HT-29 (cell line): ENCODE measurements at places on chromosomes 11 and 22. TPM values are rescaled to one million over a fixed set of nuclear protein-coding genes. Genes with fewer than 3 reads are reported as not detected.

DNA sequence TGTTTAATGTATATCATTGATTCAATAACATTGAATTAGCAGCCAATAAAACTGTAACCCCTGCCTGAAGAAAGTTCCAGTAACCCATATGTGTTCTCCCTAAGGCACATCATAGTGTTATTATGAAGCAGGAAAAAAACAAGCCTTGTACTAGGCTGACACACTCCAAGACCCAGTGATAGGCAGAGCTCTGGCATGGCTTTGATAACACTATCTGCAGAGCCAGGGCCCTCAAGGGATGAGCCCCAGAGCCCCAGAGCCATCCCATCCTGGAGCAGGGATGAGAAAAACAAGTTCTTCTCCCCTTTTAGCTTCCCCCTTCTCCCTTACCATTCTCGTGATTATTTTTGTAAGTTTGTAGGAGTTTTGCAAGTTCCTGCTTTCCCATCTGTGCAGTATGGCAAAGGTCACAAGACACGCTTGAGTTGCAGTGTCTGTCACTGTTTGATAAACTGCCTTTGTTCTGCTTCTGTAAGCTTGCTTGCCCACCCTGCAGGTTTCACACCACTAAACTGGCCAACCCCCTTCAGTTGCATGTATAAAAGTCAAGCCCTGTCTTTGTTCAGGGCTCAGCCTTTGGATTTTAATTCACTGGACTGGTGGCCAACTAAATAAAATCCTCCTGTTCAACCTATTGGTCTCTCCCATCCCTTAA lies 22.3 kb upstream of the GUCY1A2 start:
- DNase-seq, result no peak

GRCh38 chr11:125325196-125325595 lies 160.6 kb downstream of the PKNOX2 start:
- DNase-seq, result no peak

Gene OR5D18
- not detected in 2 replicates for total RNA-seq

Gene ANO1
- 83.2 and 114 TPM in 2 replicates for total RNA-seq

Gene SLC25A45
- total RNA-seq, result 5.8 and 8.8 TPM in 2 replicates

GRCh38 chr11:15095736-15096228 lies 18.9 kb upstream of the INSC start:
- DNase-seq, result no peak

- no peak for DNase-seq
These were observed 292.7 kb downstream of the OPCML start for GRCh38 chr11:133239575-133239974.

GRCh38 chr11:1992111-1992510 lies 5.5 kb downstream of the H19 start:
- no peak for DNase-seq

- DNase-seq, result no peak
These were observed 8.4 kb upstream of the ANAPC15 start for GRCh38 chr11:72120930-72121329.

Gene GVQW3
- total RNA-seq, result 1.8 and 2.1 TPM in 2 replicates

GRCh38 chr11:68825571-68825970 lies 16.1 kb downstream of the CPT1A start:
- DNase-seq, result peak; percentile 68

GRCh38 chr22:49327411-49328117 lies 500.1 kb downstream of the BRD1 start:
- DNase-seq, result no peak

Gene PACS1
- total RNA-seq, result 13.8 and 23.1 TPM in 2 replicates

Gene ANKK1
- total RNA-seq, result not detected in 2 replicates

GRCh38 chr11:114244726-114245394 lies 51.3 kb upstream of the NNMT start:
- DNase-seq, result no peak

Gene CRYBA4
- total RNA-seq, result not detected in 2 replicates

DNA sequence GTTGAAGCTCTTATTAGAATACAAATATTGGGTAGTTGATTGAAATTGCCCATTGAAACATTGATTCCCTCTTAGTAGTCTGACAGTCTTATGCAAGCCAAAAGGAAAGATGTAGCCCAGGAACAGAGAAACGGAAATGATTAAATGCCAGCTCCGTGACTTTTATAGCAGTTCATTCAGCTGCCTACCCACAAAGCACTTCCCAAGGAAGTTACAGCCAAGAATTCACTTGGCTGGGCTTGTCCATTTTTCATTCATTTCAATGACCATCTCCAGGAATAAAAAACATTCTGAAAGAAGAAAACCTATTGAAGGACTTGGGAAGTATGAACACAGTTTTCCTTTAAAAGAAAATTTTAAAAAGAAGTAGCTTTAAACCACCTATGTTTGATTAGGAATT lies 62.0 kb downstream of the NCAM1 start:
- DNase-seq, result no peak

DNA sequence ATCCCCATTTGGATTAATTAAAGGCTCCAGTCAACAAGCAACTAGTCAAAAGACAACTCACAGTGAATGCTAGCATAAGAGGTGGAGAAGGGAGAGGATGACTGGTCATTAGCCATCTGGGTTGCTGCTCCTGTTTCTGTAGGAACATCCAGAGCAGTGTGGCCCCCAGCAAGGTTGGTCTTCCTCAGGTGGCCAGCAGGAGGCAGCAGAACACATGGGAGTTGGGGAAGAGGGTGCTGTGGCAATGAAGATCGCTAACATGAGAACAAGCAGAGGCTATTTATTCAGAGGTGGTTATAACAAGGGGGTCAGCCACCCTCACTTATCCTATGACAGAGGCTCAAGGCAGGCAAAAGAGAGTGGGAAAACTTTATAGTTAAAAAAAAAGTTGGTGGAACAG lies 21.3 kb downstream of the IZUMO1R start:
- DNase-seq, result peak; percentile 75

DNA sequence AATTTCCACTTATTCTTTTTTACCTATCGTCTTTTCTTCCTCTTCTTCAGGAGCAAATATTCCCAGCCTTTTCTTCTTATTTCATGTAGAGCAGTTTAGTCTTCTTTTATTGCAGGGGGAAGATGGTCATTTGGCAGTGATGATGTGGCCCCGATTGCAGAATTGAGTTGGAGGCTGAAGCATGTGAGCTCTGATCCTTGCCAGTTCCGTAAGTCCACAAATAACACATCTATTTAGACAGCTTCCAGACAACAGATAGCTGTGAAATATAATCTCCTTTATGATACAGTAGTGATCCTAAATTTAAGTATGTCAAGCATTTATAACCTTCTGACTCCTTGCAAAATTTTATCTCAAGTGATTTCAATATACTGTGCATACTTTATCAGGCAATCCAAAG lies 27.5 kb downstream of the REXO2 start:
- DNase-seq, result no peak

- no peak for DNase-seq
These were observed 46.9 kb downstream of the MICAL2 start for GRCh38 chr11:12157241-12157661.

- no peak for DNase-seq
These were observed 8.3 kb upstream of the KIAA0930 start for GRCh38 chr22:45248832-45249561.

- peak; percentile 7 for DNase-seq
These were observed 102.1 kb downstream of the C11orf91 start for GRCh38 chr11:33598426-33599069.

Gene OR5B12
- total RNA-seq, result not detected in 2 replicates

- no peak for DNase-seq
These were observed 31.9 kb downstream of the POU2AF1 start for GRCh38 chr11:111347002-111347722.

Gene CRELD2
- total RNA-seq, result 70.4 and 75.0 TPM in 2 replicates

DNA sequence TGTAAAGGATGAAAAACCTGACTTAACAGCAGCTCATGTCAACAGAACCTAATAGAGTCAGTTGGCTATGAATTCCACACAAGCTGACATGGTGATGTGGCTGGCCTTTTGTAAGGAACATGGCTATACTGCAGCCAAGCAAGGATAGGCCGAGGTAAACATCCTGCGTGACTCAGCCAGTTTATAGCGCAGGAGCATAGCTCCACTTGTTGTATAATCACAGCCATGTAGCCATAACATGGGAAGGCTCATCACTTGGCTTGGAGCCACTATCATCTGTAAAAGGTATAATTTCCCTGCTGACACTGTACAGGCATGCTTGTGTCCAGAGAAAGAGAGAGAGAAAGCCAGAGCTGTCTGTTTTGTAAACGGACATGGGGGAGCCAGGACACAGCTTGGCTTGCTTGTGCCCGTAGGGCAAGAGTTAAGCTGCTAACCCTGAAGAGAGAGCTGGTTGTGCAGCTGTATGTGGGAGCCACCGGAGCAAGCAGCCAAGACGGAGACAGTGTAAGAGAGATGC lies 104.4 kb upstream of the PLET1 start:
- DNase-seq, result no peak

- no peak for DNase-seq
These were observed 4.0 kb upstream of the SLC43A3 start for GRCh38 chr11:57430952-57431351.

DNA sequence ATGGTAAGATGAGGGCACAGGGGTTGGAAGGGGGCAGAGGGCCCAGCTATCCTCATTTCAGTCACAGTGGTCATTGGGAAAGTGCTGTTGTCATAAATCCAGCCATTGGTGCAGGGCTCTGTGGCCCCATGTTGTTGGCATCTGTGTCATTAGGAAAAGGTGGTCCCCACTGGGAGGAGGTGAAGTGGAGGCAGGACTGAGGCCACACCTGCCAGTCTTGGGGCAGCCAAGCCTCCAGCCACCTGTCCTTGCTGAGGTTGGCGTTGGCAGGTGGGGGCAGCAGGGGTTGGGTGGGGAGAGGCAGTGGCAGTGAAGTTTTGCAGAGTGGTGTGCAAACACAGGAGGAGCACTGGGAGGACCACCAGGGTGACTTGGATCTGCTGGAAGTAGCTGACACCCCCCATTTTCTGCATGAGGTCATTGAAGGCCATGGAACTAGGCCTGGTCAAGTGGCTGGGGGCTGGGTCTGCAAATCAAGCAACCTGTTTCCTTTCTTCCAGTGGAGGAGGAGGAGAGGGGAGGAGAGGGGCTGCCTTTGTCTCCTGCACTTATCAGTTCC lies 25.3 kb downstream of the SLC22A6 start:
- no peak for DNase-seq

GRCh38 chr22:24498824-24499223 lies 3.7 kb downstream of the UPB1 start:
- no peak for DNase-seq

- peak; percentile 79 for DNase-seq
These were observed 9.3 kb upstream of the GLB1L3 start for GRCh38 chr11:134266841-134267251.

Gene ME3
- total RNA-seq, result 66.9 and 70.1 TPM in 2 replicates

DNA sequence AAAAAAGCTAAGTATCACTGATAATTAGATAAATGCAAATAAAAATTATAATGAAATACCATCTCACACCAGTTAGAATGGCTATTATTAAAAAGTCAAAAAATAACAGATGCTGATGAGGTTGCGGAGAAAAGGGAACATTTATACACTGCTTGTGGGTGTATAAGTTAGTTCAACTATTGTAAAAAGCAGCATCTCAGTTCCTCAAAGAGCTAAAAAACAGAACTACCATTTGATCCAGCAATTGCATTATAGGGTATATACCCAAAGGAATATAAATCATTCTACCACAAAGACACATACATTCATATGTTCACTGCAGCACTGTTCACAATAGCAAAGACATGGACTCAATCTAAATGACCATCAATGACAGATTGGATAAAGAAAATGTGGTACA lies 120.3 kb upstream of the ZBED5 start:
- DNase-seq, result no peak

Gene RAB1B
- total RNA-seq, result 357 and 380 TPM in 2 replicates

GRCh38 chr11:130125638-130126037 lies 33.9 kb upstream of the ST14 start:
- no peak for DNase-seq

- no peak for DNase-seq
These were observed 694.6 kb downstream of the TBC1D22A start for GRCh38 chr22:47457021-47457420.

Gene PATE2
- total RNA-seq, result not detected in 2 replicates

GRCh38 chr11:64876835-64877341 lies 1.5 kb downstream of the EHD1 start:
- DNase-seq, result peak; percentile 84

GRCh38 chr11:80458376-80458775 lies 1017.5 kb upstream of the TENM4 start:
- DNase-seq, result no peak

- DNase-seq, result peak; percentile 54
These were observed 852 bp downstream of the TRAF6 start for GRCh38 chr11:36509201-36509639.

DNA sequence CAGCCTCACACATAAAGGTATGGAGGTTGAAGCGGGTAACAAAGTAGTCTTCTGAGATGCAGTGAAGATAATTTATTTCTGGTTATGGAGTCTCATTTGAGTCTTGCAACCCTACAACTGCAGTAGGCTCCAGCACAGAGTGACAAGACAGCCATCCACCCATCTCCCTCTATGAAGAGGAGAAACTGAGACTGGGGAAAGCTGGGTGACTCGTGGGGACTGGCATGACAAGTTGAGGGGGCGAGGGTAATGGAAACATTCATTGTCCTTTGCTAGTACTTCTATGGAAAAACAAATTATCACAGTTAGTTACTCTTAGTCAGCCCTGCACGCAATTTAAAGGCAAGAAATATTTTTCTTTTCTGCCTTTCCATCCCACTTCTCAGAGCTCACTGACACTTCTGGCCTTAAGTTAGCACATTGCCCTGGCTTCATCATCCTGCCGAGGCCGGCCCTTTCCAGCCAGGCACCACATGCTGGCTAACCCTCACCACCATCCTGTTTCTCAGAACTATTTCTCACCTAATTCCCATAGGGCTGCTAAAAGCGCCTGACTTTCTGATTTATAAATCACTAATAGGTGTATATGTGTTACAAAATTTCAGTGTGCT lies 361.1 kb downstream of the ETS1 start:
- DNase-seq, result no peak

- DNase-seq, result no peak
These were observed 320.5 kb downstream of the AASDHPPT start for GRCh38 chr11:106397787-106398501.

DNA sequence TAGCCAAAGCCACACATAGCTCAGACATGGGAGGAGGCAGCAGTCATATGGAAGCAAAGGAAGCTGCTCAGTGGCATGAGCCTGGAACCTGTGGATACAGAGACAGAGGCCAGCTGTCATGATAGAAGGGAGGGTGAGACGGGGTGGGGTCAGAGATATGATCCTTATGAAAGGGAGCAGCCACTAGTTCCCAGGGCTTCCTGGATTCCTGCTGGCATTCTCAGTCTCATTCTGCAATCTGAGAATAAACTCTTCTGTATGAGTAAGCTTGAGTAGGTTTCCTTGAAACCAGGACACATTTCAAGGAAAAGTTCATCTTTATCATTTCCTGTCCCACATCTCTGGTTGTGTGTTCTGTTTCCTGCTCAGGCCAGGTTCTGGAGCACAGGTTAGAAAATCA lies 220.2 kb upstream of the SNX19 start:
- no peak for DNase-seq

DNA sequence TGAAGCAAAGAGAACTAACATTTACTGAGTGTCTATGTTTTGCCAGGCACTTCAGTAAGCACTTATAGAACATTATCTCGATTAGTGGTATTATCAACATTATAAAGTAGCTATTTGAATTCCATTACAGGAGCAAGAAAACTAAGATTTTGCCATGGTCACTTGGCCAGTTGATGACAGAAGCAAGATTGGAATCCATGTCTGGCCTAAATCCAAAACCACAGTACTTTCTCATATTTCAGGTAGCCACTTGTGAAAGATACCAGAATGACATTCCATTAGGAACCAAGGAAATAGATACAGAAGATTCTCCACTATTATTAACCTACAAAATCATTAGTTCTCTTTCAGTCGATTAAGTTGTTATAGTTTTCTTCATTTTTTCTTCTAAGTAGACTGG lies 691.0 kb upstream of the API5 start:
- no peak for DNase-seq

Gene GLYAT
- not detected in 2 replicates for total RNA-seq

- no peak for DNase-seq
These were observed 13.3 kb upstream of the CABP7 start for GRCh38 chr22:29706486-29706885.

GRCh38 chr11:5090668-5091067 lies 21.3 kb downstream of the OR52E1 start:
- peak; percentile 7 for DNase-seq
